ENCODE measurements at places on chromosomes 4 and X. TPM values are rescaled to one million over a fixed set of nuclear protein-coding genes. Genes with fewer than 3 reads are reported as not detected.

DNA sequence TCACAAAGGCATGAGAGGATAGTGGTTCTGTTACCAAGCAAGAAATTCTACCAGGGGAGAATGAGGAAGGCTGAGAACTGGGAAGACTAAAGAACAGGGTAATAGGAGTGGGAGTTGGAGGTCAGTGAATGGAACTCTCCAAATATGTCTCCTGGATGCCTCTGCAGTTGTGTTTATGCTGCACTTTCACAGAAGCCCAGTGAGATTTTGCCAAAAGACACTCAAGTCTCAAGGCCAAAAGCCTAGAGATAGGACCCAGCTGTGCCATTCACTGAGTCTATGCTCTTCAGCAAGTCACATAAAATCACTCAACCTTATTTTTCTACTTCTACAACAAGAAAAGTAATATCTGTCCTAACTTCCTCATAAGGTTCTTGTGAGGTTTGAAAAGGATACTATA lies 285.4 kb downstream of the UNC5C start:
- DNase-seq = no peak

- no peak for DNase-seq
Observed at GRCh38 chrX:107628662-107629539, 591 bp downstream of the PRPS1 start.

UCP1 gene
- 1.7 TPM for total RNA-seq

DNA sequence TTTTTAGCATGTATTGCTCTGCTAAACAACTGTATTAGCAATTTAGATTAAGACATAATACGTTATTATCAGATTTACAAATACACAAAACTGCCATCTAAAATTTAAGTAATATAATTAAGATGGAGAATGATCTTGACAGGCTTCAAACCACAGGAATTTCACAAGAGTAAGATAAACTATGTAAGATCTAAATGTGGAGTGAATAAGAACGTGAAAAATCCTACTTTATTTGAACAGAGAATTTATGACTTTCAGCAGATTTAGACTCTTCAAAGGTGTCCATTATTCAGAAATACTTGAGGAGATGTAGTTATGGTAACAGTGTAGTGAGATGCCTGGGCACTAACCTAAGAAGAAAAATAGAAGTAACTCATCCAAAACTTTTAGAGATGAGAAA lies 73.2 kb downstream of the SLC4A4 start:
- no peak for DNase-seq

DNA sequence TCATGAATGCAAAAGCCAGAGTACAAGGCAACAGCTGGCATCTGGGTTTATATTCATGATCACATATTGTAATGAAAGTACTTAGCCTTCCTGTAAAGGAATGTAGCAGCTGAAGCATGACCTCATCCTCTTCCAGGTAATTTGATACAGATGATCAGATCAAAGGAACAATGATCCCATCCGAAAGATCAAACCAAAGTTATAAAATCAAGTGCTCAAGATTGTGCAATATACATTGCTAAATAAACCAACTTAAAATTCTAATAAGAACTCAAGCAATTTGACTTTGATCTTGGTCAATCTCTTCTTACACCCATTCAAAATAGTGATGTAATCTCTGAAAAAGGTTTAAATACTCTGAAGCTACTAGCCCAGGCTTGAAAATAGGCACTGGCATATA lies 113.1 kb upstream of the INPP4B start:
- no peak for DNase-seq

CCKAR gene
- total RNA-seq = 0.49 TPM

- DNase-seq = no peak
Observed at GRCh38 chrX:16162391-16162790, 4.9 kb upstream of the MAGEB17 start.

CSAG3 gene
- not detected for total RNA-seq

ANXA10 gene
- total RNA-seq = not detected

ABCG2 gene
- total RNA-seq = 7.0 TPM

KLF8 gene
- total RNA-seq = 10.4 TPM

- peak; percentile 59 for DNase-seq
Observed at GRCh38 chr4:2478229-2478628, 9.3 kb downstream of the RNF4 start.

DNA sequence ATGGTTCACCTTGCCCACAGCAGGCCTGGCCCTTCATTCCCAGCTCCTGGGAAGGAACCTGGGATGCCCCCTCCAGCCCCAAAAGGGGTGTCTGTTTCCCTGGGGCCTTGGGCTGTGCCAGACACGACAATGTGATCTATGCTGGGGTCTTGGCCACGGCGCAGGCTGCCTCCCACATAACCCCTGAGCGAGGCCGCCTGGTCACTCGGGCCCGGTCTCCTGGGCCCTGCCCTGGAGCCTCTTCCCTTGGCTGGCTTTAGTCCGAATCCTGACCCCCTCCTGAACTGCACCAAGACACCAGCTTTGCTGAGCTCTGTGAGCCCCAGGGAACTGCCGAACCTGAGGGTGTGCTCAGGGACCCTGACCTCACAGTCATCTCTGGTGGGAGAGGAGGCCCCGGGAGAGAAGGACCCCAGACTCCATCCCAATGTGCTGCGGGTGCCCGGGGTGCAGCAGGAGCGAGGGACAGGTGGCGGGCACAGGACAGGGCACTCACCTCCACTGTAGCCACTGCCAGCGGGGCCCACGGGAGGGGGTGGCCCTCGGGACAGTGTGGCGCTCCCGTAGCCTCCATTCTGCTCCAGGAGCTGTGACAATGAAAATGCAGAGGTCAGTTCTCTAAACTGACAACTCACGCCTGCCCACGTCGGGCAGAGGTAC lies 42.0 kb downstream of the GAK start:
- DNase-seq = no peak

UGT2B10 gene
- total RNA-seq = not detected

ARL9 gene
- total RNA-seq = 0.10 TPM

NPY2R gene
- total RNA-seq = 0.20 TPM

DNA sequence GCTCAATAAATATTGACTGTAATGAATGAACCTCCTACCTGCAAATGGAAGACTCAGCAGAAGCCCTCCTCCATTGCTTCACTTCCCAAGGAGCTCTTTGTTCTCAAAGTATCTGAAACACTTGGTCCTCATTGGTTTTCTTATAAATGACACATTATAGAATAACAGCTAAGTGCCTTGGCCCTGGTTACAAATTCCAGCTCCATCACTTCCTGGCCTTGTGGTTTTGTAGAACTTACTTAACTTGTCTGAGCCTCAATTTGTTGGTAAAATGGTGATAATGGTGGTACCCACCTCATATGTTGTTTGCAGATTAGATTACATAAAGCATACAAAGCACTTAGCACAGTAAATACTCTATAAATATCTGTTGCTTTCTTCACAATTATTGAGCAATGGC lies 25.2 kb upstream of the SMIM20 start:
- DNase-seq = no peak

DNA sequence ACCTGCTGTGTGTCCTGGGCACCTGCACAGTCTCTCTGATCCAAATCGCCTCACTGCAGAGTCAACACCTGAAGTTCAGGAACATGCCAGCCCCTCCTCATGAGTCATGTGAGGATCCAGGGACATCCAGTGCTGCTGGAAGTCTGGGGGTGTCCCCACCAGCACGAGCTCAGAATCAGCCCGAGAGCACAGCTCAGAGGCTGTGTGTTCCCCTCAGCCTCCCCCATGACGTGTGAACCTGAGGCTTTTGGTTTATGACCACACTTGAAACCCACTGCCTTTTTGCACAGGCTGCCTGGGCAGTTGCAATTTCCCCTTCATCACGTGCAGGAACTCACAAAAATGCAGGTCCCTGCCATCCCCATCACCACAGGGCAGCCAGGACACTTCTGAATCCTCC lies 47.1 kb downstream of the PPP2R2C start:
- DNase-seq = no peak

- peak; percentile 54 for DNase-seq
Observed at GRCh38 chr4:85747882-85748491, 273.0 kb downstream of the ARHGAP24 start.

DCAF4L1 gene
- total RNA-seq = 0.20 TPM

ENAM gene
- total RNA-seq = 0.69 TPM

GRCh38 chr4:2364654-2365053 lies 53.8 kb downstream of the ZFYVE28 start:
- DNase-seq = no peak

GPR173 gene
- total RNA-seq = 4.8 TPM

- peak; percentile 52 for DNase-seq
Observed at GRCh38 chr4:120052856-120053255, 13.8 kb downstream of the MAD2L1 start.

GRCh38 chr4:6472387-6473263 lies at the start of gene PPP2R2C:
TSS of gene PPP2R2C (minus strand) at chr4:6472614. CDS start at chr4:6472229, 385 bp downstream.
- DNase-seq = no peak

FAM47A gene
- not detected for total RNA-seq

FABP2 gene
- not detected for total RNA-seq

DNA sequence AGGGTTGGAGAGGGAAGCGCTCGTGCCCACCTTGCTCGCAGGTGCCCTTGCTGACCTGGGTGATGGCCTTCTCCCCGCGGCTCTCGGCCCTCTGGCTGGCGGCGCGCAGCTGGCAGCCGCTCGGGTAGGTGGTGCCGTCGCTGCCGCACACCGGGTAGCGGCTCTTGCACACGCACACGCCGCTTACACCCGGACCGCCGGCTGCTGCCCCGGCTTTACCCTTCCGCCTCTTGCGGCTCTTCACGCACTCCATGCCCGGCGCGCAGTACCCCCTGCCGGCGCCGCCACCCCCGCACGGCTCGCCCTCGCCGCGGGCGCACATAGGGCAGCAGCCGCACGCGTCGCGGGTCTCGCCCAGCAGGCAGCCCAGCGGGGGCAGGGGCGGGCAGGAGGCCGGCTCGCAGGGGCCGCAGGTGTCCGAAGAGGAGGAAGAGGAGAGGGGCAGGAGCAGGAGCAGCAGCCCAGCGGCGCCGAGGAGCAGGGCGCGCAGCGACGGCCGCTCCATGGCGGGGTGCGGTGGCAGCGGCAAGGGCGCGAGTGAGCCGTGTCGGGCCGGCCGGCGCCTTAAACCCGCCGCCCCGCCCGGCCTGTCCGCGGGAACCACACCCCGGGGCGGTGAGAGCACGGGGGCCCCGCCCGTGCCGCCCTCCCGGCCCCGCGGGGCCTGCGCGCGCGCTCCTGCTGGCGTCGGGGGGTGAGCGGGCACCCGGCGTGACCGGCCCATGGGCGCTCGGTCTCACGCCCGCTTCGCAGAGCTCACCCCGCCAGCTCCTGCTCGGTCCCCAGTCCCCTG lies at the start of gene IGFBP7:
TSS of gene IGFBP7 (minus strand) at position 539 of the 793 bp plus-strand sequence. CDS start at position 505, 34 bp downstream.
- DNase-seq = no peak

All from skin of body (tissue), 3 donors.